A549 treated with ZK216348 at 1 μM for 4 hours (cell line): ENCODE measurements at places on chromosomes 7 and 10. TPM values are rescaled to one million over a fixed set of nuclear protein-coding genes. Genes with fewer than 3 reads are reported as not detected.

The ZNF282 gene
- 15.0 to 25.3 TPM (median 23.6 TPM) in 5 replicates for total RNA-seq

The HTR7 gene
- 0.12 to 0.28 TPM (median 0.17 TPM) in 5 replicates for total RNA-seq

The SPDYE16 gene
- total RNA-seq, result not detected in 5 replicates

The HOXA6 gene
- total RNA-seq, result 1.0 to 2.6 TPM (median 1.9 TPM) in 5 replicates

The SYNPO2L gene
- not detected in 5 replicates for total RNA-seq

The HTR5A gene
- not detected in 5 replicates for total RNA-seq

The SMO gene
- 10.4 to 18.4 TPM (median 15.3 TPM) in 5 replicates for total RNA-seq

The FAM20C gene
- 29.5 to 48.7 TPM (median 45.5 TPM) in 5 replicates for total RNA-seq

The C10orf88 gene
- total RNA-seq, result 6.6 to 9.6 TPM (median 8.6 TPM) in 5 replicates

The CALML5 gene
- total RNA-seq, result not detected in 5 replicates
